ENCODE measurements at places on chromosomes 7 and 10.
A peak's percentile ranks its signal among the peaks of the same experiment; 100 is the strongest.

DNA sequence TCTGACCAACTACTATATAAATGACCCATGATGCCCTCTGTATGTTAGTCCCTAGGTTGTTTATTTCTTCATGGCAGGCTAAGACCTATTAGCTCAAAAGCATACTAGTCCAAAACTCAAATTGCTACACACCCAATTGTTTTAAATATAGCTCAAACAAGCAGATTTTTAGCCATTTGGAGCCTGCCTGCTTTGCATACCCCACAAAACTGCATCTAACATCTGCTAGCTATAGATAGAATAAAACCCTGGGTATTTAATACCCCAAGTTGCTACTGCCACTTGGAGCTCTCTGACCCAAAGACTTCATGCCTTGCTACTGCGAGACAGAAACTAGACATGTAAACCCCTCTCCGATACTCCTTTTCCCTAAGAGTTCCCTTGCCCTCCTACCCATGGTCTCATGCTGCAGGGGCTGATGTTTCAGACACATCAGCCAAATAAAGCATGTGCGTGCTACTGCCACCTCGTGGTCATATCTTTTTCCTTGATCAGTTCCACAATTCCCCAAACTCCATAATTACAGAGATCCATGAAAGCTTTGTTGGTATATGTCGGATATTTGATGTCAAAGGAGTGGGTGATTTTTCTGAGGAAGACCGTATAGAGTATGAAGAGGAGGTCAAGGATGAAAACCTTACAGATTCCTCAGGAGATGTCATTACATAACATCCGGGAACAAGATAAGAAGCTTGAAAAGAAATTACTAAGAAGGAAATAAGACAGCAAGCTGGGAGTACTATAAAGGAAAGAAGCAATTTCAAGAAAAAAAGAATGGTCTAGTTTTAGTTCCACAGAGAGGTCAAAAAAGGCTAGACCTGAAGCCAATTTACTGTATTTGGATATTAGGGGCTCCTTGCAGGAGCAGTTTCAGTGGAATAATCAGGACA is 386.6 kb downstream of the SH2D4B start:
- peak; percentile 41 for DNase-seq

GRCh38 chr7:17501441-17502212 is 203.2 kb downstream of the AHR start:
- peak; percentile 28 for DNase-seq

GRCh38 chr7:112186300-112186699 is 19.9 kb downstream of the DOCK4 start:
- DNase-seq = no peak

DNA sequence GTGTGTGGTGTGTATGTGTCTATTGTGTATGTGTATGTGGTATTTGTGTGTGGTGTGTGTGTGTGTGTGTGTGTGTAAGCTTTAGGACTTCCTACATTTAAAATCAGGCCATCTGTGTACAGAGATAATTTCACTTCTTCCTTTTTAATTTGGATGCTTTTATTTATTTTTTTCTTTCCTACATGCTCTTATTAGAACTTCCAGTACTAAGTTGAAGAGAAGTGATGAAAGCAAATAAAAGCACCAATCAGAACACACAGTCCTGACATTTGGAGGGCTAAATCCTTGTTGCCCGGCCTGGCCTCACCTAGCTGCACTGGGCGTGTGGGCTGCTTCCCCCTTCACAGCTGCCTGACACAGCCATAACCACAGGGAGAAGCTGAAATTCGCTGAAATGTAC is 3.8 kb upstream of the MRC1 start:
- no peak for DNase-seq

- no peak for DNase-seq
Measured at GRCh38 chr10:118356628-118357027, 14.5 kb upstream of the FAM204A start.
